Fibroblast of lung (primary cell): ENCODE measurements at places on chromosomes 7 and 10. TPM values are rescaled to one million over a fixed set of nuclear protein-coding genes. Genes with fewer than 3 reads are reported as not detected.
A peak's percentile ranks its signal among the peaks of the same experiment; 100 is the strongest.

TBATA gene
- total RNA-seq, result not detected in 2 replicates

AOC1 gene
- not detected in 2 replicates for total RNA-seq

MYL10 gene
- total RNA-seq, result not detected in 2 replicates

SPDYE8 gene
- total RNA-seq, result not detected in 2 replicates

SLC16A9 gene
- total RNA-seq, result 0.26 and 0.66 TPM in 2 replicates

- no peak overlapping the region for H3K4me3 ChIP-seq
- no peak for DNase-seq
- no peaks in the 10 kb centered on the region for H3K27me3 ChIP-seq
- no peak overlapping the region for H3K27ac ChIP-seq
- H3K36me3 ChIP-seq, result no peaks in the 10 kb centered on the region
- no peaks in the 10 kb centered on the region for H3K4me1 ChIP-seq
Measured at GRCh38 chr10:30028738-30029030, 30.7 kb downstream of the JCAD start.

GRCh38 chr7:93958216-93958615 lies 36.7 kb downstream of the GNG11 start:
- no peaks in the 10 kb centered on the region for H3K27me3 ChIP-seq
- DNase-seq, result peak; percentile 73
- H3K36me3 ChIP-seq, result no peaks in the 10 kb centered on the region

GRCh38 chr10:17122052-17122451 lies 7.6 kb downstream of the CUBN start:
- H3K27me3 ChIP-seq, result no peaks in the 10 kb centered on the region
- peaks cover 7% of the 10 kb centered on the region for H3K4me1 ChIP-seq
- no peak overlapping the region for H3K4me3 ChIP-seq
- DNase-seq, result no peak

GRCh38 chr10:59027975-59028655 lies 148.3 kb upstream of the PHYHIPL start:
- H3K27me3 ChIP-seq, result no peaks in the 10 kb centered on the region
- no peaks in the 10 kb centered on the region for H3K36me3 ChIP-seq
- H3K27ac ChIP-seq, result no peak overlapping the region
- no peak overlapping the region for H3K4me3 ChIP-seq
- DNase-seq, result peak; percentile 58

GRCh38 chr10:121942749-121943416 lies 15.1 kb upstream of the ATE1 start:
- H3K36me3 ChIP-seq, result no peaks in the 10 kb centered on the region
- DNase-seq, result peak; percentile 92
- no peaks in the 10 kb centered on the region for H3K27me3 ChIP-seq

GRCh38 chr10:117334066-117334465 lies 41.2 kb downstream of the PDZD8 start:
- DNase-seq, result peak; percentile 43
- no peak overlapping the region for H3K27ac ChIP-seq
- no peaks in the 10 kb centered on the region for H3K4me1 ChIP-seq
- H3K27me3 ChIP-seq, result no peaks in the 10 kb centered on the region

DNA sequence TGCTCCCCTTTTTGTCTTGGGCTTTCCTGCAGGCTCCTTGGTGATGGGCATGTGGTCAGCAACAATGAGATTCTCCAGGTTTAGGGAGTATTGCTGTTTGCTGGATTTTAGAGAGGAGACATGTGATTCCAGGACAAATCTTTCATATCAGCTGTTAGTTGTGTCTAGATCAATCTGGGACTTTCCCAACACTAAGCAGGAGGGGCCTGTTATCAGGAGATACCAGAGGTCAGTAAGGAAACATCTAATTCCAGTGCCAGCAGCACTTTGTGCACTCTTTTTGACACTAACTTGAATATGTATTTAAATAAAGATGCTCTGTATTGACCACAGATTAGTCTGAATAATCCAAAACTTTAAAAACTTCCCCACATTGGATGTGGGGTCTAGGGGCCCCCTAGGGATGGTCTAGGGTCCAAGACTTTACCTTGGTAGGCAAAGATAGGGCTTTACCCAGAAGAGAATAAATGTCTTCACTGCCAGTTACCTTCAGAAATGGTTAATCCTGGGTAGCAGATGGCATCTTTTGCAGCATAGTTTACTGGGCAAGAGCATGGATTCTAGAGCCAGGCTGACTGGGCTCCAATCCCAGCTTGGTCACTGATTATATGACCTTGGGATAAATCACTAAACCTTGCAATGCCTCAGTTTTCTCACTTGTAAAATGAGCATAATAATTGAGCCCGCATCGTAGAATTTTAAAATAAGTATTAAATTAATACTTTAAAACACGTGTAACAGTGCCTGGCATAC lies 6.4 kb upstream of the FIGNL1 start:
- H3K4me3 ChIP-seq, result no peak overlapping the region
- no peak overlapping the region for H3K27ac ChIP-seq
- no peaks in the 10 kb centered on the region for H3K36me3 ChIP-seq
- no peak for DNase-seq
- H3K4me1 ChIP-seq, result no peaks in the 10 kb centered on the region

- H3K36me3 ChIP-seq, result no peaks in the 10 kb centered on the region
- no peak for DNase-seq
- H3K4me3 ChIP-seq, result peak overlapping the region; percentile 62
- H3K27ac ChIP-seq, result no peak overlapping the region
- H3K4me1 ChIP-seq, result no peaks in the 10 kb centered on the region
Measured at GRCh38 chr10:88582411-88582805, 710 bp downstream of the RNLS start.

GRCh38 chr7:25087855-25088254 lies 37.2 kb downstream of the CYCS start:
- no peak overlapping the region for H3K27ac ChIP-seq
- no peak for DNase-seq
- no peaks in the 10 kb centered on the region for H3K27me3 ChIP-seq
- no peaks in the 10 kb centered on the region for H3K36me3 ChIP-seq
- no peaks in the 10 kb centered on the region for H3K4me1 ChIP-seq
- H3K4me3 ChIP-seq, result no peak overlapping the region

GRCh38 chr7:155163696-155164095 lies 93.6 kb downstream of the HTR5A start:
- no peak overlapping the region for H3K27ac ChIP-seq
- H3K36me3 ChIP-seq, result no peaks in the 10 kb centered on the region
- DNase-seq, result no peak
- no peaks in the 10 kb centered on the region for H3K4me1 ChIP-seq
- no peaks in the 10 kb centered on the region for H3K27me3 ChIP-seq
- H3K4me3 ChIP-seq, result no peak overlapping the region

- DNase-seq, result peak; percentile 4
- no peak overlapping the region for H3K27ac ChIP-seq
- H3K4me1 ChIP-seq, result no peaks in the 10 kb centered on the region
- H3K27me3 ChIP-seq, result no peaks in the 10 kb centered on the region
- H3K4me3 ChIP-seq, result no peak overlapping the region
Measured at GRCh38 chr7:71854546-71855397, 557.4 kb downstream of the CALN1 start.

- H3K27ac ChIP-seq, result no peak overlapping the region
- no peak overlapping the region for H3K4me3 ChIP-seq
- H3K27me3 ChIP-seq, result peaks cover 8% of the 10 kb centered on the region
- no peaks in the 10 kb centered on the region for H3K36me3 ChIP-seq
- no peak for DNase-seq
Measured at GRCh38 chr7:65268782-65269149, 104.9 kb upstream of the ZNF92 start.
